ENCODE measurements at places on chromosomes 6 and 20.

DNA sequence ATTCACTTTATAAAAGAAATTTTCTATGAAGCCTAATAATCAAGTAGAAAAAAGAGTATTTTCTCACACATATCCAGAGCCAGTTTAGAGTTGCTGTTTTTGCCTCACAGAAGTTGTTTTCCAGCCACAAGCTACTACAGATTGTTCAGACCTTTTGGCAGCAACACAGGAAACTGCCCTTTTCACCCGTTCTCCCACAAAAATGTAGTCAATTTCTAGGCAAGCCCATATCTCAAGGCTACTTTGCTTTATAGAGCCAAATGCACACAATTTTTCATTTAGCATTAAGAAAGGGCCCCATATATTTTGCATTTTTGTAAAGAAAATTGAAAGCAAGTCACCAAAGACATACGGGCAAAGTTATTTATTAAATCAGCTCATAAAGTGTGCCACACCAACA lies 49.5 kb downstream of the EPB41L2 start:
- DNase-seq, result no peak

- no peak for DNase-seq
Measured at GRCh38 chr20:4441191-4441590, 280.5 kb upstream of the PRND start.

GRCh38 chr6:134073161-134073560 lies 20.7 kb upstream of the SLC2A12 start:
- no peak for DNase-seq

DNA sequence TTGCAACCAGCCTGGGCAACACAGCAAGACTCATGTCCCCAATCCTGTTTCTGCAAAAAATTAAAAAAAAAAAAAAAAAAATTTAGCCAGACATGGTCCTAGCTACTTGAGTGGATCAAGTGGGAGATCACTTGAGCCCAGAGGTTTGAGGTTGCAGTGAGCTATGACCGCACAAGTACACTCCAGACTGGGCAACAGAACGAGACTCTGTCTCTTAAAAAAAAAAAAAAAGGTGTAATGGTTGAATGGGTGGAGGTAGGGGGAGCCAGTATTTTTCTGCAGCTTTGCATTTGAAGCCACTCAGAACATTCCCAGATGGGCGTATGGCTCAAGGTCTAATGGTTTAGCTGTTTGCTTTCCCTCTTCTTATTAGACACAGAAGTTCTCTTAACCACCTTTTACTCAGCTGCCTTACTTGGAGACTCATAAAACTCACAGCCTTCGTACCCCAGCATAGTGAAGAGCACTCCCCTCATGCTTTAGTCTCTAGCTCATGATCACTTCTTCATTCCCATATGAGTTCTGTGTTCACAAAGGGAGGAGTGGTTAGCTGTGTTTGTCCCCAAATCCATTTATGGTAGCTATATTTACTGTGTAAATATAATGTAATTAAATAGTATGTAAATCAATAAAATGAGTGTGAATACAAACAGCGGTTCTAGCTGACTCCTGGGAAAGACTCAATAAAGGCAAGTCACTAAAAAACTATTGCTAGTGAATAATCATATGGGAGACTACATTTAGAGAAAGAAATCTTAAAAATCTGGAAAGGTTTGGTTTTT lies 9.0 kb downstream of the FKBP1A start:
- no peak for DNase-seq

DNA sequence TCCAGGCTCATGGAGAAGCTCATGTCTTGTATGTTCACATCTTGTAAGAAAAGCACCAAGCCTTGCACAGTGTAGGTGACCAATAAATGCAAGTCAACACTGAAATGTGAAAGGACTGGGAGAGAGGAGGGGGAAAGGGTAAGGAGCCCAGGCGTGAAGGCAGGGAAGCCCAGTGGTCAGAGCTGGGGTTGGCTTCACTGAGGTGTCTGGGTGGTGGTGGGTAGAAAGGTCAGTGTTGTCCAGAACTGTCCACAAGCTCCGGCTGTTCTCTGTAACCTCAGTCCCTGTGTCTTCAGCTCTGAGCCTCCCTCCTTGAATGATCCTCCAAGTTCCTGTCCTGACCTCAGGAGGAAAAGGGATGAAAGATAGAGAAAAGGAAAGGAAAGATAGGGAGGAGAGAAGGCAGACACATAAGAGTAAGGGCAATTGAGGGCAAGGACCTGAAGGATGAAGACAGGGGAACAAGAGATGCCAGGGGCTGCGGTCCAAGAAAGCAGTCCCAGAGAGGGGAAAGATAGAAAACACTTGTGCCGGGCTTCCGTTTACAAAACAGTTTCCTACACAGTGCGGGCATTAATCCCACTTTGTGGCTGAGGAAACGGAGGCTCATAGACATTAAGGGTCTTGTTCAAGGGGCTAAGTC lies 2.4 kb upstream of the TNXB start:
- no peak for DNase-seq

- no peak for DNase-seq
Measured at GRCh38 chr6:32073101-32073500, 34.9 kb downstream of the CYP21A2 start.

Measured in T-helper 1 cell (primary cell).